Thoracic aorta endothelial cell (primary cell): ENCODE measurements at places on chromosomes 2 and 18. TPM values are rescaled to one million over a fixed set of nuclear protein-coding genes. Genes with fewer than 3 reads are reported as not detected.

Gene ERICH2
- total RNA-seq = not detected in 2 replicates

Gene FTCDNL1
- total RNA-seq = 1.2 and 1.7 TPM in 2 replicates

Gene DNAJB2
- total RNA-seq = 13.7 and 15.4 TPM in 2 replicates

Gene EPB41L3
- total RNA-seq = 129 and 167 TPM in 2 replicates

Gene CYP27A1
- 4.1 and 6.4 TPM in 2 replicates for total RNA-seq
